ENCODE measurements at places on chromosomes 13 and 19.

- no peak for DNase-seq
These were observed at the start of gene SPINT2 for GRCh38 chr19:38264486-38265212. TSS of gene SPINT2 (plus strand) at chr19:38264573. CDS start at chr19:38264893, 320 bp downstream.

- no peak for DNase-seq
These were observed 405.8 kb downstream of the FGF9 start for GRCh38 chr13:22076658-22077057.

DNA sequence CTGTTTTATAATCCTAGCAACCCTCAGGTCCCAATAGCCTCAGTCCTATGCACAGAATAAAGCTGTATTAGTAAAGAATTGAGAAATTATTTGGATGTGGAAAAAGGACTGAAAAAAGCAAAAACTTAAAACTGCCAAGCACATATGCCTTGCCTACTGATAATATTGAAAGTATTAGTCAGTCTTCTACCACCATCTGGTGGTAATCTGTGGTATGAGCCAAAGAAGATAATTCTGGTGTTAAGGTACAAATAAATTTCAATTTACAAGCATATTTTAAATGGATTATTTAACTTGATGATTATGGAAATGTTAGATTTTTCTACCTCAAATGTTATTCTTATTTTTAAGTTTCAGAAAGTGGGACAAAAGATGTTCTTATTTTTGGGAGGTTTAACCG is 460.3 kb upstream of the KLHL1 start:
- peak; percentile 3 for DNase-seq

DNA sequence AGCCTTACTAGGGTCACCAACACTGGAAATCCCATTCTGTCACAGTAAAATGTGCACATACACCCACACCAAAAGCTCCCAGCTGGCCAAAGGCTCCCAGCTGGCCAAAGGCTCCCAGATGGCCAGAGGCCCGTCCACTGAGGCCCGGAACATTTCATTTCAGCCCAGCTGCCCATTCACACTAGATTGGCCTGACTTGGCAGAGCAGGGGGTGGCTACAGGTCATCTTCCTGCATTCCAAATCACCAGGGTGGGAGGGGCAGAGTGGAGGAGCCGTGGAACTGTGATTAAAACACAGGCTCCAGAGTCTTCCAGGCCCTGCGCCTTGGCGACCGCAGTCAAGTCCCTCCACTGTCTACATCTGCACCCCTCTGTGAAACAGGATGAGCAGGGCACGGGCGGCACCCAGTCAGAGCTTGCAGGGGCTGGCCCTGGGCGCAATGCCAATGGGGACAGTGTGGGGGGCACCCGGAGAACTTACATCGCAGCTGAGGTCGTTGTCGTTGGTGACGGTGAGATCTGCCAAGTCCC is 10.1 kb upstream of the PRKD2 start:
- DNase-seq, result no peak

- DNase-seq, result no peak
These were observed 889 bp downstream of the GTF2F2 start for GRCh38 chr13:45120967-45121831.

DNA sequence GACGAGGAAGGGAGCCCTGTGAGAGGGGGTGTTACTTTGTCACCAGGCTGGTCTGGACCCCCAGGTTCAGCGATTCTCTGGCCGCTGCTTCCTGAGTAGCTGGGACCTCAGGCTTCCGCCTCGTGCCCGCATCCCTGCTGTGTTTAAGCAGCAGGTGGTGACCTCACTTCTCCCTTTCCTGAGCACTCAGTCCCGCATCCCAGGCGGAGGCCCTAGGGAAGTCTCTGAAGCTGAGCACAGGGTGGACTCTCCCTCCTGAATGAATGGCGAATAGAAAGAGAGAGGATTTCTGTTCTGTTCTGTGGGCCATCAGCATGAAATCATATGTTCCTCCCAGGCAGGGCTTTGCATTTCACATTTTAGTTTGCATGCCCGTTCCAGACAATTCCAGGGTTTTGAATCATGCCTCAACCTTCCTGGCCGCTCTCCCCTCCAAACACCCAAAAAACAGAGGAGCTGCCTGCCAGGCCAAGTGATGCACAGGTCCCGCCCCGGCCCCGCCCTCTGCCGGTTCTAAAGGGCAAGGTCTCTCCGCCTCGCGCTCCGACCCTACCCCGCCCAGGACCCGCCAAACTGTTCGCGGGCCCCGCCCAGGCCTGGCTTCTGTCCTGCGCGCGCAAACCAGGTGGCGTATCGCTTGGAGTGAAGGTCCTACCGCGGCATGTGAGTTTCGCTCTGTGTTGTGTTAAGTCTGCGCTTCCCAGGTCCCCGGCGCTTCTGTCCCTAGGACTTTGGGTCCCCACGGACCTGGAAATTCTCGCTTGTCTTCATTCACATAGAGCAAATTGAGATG is 35.1 kb upstream of the ZNF808 start:
- DNase-seq, result no peak

- no peak for DNase-seq
These were observed 614.8 kb downstream of the DACH1 start for GRCh38 chr13:71252184-71252704.

DNA sequence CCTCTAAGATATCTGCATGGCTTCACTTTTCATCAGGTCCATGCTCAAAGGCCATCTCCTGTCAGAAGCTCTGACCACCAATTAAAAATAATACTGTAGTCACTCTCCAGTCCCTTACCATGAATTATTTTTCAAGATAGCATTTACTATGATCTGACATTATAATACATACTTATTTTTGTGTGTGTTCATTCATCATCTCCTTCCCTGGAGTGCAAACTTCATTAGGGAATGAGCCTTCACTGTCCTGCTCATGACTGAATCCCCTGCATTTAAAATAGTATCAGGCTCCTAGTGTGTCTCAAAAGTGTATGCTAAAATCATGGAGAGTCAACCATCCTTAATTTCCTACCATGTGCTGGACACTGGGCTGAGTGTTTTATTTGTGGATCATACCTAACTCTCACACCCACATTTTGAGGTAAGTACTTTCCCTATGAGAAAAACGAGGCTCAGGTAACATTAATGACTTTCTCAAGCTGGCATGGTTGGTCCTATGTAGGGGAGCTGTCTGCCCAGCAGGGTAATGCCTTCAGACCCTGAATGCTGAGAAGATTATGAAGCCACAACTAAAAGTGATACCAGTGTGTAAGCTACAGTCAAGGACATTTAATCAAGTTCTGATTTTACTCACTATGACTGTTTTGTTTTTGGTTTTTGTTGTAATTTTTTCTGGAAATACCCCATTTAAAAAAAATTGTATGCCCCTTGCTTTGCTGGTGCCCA is 16.3 kb downstream of the PLA2G4C start:
- no peak for DNase-seq

DNA sequence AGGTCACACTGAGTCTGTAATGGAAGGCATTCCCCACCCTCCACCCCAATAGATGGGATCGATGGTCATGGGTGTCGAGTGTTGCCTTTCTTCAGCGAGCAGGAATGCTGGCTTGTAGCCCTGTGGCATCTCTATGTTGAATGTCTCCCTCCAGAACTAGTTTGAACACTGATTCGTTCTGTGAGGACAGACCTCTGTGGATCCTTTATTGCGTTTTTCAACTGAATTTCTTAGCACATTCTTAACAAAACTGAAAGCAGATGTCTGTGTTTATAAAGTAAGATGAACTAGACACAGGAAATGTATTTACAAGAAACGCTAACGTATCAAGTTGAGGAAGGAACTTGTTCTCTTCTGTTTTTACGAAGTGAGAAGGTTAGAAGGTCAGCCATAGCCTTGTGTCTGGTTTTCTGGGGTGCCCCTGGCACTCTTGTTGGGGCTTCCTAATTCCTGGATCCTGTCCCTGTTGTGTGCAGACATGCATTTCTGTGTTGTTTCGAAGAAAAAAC is 36.8 kb upstream of the TM9SF2 start:
- DNase-seq, result no peak

DNA sequence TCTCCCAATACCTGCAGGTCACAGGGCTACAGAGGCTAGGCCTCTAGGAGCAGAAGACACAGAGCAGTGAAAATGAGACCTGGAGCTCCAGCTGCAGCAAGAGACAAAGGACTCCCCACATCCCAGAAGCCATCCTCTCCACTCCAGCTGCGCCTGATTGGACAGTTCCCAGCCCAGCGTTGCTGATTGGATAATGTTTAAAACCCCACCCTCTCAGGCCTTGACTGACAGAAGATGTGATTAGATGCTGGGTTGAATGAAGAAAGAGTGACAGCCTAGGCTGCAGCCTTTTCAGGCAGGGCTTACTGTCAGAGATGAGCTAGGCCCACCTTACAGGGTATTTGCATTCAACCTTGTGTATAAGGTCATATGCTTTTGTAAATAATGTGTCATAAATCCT is 59.4 kb downstream of the ZNF708 start:
- DNase-seq, result no peak

DNA sequence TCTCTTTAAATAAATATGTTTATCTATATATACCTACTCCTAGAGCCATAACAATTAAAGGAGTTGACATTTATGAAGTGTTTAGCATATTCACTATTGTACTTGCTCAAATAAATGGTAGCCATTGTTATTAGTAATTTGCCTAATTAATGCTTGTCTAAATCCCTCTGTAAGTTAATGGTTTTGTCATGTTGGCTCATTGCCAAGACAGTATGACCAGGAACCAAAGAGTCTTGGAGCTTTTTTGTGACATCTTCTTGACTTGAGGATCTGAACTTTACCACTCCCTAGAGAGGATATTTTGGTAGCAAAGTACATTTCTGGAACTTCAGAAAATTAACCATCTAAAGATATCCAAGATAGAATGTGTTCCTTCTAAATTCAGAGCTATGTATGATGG is 15.5 kb downstream of the FRY start:
- DNase-seq, result no peak

- no peak for DNase-seq
These were observed 11.5 kb upstream of the CAPNS1 start for GRCh38 chr19:36128392-36128736.

GRCh38 chr19:45403781-45404556 is 900 bp downstream of the PPP1R13L start:
- no peak for DNase-seq

DNA sequence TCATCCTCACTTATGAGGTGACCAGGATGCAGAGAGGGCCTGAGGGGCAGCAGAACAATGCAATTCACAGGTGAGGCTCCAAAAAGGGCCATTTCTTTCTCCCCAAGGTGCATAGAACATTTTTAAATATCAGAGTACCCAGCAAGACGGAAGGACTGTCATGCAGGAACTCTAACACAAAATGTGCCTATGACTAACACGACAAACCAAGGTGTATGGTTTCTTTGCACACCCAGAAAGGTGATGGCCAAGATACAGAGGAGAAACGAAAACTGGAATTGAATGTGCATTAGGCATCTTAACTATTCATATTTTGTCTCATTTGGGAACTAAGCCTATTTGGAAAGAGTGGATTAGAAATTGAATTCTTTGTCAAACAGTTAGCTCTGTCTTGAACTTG is 29.9 kb downstream of the SHISA2 start:
- peak; percentile 15 for DNase-seq

DNA sequence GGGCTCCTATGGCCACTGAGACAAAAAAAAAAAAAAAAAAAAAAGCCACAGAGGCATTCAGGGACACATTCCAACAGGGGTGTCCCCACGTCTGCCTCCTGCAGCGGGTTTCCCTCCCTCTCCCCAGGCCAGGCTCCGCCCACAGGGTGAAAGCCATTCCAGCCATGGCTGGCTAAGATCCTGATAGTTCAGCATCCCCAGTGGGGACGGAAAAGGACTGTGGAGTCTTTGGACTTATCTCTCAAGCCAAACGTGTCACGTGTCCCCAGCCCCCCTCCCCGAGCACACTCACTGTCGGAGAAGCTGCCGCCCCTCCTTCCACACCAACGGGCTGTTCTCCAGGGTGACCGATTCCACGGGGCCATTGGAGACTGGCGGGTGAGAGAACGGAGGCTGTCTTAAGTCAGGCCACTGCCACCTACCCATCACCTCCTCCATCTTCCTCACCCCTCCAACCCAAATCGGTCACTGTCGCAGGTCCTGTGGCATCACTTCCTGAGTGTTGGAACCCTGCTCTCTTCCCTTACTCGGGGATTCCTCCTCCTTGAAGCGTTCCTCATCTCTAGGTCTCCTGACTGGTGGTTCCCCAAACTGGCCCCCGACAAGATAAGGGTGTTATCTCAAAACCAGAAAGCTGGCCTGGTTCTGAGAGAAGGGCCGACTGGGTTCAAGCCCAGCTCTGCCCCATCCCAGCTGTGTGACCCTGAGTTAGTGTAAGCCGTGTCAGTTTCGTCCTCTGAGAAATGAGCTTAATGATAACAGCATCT is 9.1 kb upstream of the FKRP start:
- no peak for DNase-seq

DNA sequence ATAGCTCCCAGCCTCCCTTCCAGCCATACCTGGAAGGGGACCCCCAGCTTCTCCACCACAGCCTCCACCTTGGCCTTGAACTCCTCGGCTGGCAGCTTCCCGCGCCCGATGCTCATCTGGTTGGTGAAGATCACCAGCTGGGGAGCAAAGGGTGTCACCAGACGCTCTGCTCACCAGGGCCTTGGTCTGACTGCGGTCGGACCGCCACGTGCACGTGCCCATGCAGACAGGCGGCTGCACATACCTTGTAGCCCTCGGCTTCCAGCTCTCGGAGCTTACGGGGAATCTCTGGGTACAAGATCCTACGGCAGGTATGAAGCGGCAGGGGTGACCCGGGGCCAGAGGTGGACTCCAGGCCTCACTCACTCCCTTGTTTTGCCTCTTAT is 3.4 kb downstream of the PNKP start:
- no peak for DNase-seq

DNA sequence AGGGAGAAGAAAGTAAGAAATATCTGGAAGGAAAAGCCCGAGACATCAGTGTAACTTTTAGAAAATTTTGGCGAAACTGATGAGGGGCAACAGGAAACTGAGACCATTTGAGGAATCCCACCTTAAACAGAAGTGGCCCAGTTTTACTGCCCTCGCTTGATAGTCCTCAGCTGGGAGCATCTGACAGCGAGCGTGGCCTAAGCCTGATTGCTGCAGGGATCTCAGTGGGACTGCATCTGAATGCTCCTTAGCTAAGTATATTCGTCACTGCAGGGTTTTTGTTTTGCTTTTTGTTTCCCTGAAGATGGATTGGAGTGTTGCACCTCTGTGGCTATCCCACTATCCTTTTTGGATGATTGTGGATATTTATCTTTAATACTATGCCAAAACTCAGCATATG is 262.7 kb upstream of the KLHL1 start:
- DNase-seq, result no peak

GRCh38 chr19:5951338-5951861 is 26.5 kb downstream of the RANBP3 start:
- DNase-seq, result no peak

- no peak for DNase-seq
These were observed 16.8 kb downstream of the CDK8 start for GRCh38 chr13:26270707-26271106.

GRCh38 chr19:14775869-14776586 is 2.3 kb downstream of the ADGRE2 start:
- no peak for DNase-seq

GRCh38 chr13:106291006-106291405 is 244.5 kb downstream of the EFNB2 start:
- DNase-seq, result no peak

GRCh38 chr13:75432811-75433244 is 49.1 kb downstream of the TBC1D4 start:
- DNase-seq, result no peak

DNA sequence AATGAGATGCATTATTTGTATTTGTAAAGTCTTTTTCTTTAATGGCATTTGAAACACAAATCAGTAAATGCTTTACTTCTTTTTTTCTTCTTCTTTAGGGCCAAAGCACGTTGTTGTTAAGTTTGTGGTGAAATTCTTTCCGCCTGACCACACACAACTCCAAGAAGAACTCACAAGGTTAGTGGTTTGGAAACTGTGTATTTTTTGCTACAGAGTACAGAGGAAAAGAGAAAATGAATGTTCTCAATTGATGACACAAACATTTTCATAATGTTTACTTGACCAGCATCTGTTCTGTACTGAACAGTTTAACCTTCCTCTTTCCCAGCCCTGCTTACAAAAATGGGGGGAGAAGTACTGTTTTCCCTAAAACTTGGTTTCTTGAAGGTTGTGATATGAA is 190.9 kb upstream of the RNF113B start:
- DNase-seq, result no peak
